ENCODE measurements at places on chromosomes 4 and X. TPM values are rescaled to one million over a fixed set of nuclear protein-coding genes. Genes with fewer than 3 reads are reported as not detected.

Gene SEPTIN6
- total RNA-seq, result 88.2 TPM

- DNase-seq, result no peak
These were observed 24.0 kb downstream of the RPA4 start for GRCh38 chrX:96907516-96908272.

DNA sequence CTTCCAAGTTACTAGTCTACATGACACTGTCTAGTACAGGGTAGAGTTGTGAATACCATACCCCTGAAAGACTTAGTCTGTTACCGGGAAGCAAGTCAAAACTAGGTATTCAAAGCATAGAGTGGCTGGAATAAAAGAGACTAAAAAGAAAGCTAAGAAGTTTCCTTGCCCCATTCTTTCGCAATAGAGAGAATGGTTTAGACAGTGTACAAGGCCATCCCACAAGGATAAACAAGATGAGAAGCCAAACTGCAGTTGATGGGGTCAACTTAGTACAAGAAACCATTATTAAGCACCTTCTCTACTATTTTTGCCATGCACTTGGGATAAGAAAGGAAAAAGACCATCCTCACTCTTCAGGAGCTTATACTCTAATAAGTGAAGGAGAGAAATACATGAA, 30.3 kb downstream of the AMMECR1 start:
- DNase-seq, result no peak

Gene ZNF732
- total RNA-seq, result not detected

- no peak for DNase-seq
These were observed at the start of gene GRIA3 for GRCh38 chrX:123184219-123184865. Gene GRIA3 (plus strand): TSS chrX:123184278. CDS start chrX:123184536, 258 bp downstream.

Gene VCX2
- not detected for total RNA-seq

Gene SMIM10L2A
- not detected for total RNA-seq

DNA sequence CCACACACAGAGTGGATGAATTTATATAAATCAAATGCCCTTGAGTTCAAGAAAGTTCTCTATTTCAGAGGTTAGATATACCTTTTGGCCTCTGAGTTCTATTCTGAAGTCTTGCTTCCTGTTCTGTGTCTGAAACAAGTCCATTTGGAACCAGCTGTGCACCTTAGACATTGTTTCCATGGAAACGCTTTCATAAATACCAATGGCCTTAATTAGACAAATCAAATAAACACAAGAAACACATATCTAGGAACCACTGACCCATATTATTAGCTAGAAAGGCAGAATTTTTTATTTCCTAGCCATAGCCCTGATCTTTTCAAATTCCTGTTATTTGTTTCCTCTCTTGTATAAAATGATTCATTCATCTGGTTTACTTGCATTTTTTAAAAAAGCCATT, 8.4 kb upstream of the C4orf54 start:
- DNase-seq, result no peak

DNA sequence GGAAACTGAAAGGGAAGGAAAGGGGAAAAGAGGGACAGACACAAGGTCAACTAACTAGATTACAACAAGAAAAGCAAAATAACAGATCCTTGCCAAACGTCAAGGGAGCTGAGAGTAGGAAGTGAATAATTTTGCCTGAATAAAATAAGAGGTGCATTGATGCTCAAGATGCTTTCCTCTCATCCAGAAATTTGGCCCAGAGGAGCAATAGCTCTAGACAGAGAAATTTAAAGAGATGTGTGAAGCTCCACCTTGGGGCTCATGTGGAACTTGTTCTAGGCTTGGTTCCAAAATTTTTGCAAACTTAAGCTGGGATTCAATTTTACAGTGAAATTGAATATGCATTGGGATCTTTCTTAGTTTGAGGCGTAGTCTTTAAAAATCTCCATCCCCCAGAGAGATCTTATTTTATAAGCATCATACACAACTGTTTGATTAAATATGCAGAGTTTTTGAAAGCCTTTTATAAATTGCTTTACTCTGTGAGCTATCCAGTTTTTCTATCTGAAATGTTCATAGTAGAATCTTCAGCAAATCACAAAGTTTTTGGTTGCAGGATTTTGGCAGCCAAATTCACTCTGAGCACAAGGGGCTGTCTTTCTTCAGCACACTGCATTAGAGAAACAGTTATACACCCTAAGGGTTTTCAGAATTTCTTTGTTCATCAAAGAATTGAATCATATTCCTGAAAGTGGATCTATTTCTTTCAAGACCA, 1159.5 kb downstream of the ADGRL3 start:
- no peak for DNase-seq

GRCh38 chrX:6024204-6024603, 204.5 kb downstream of the NLGN4X start:
- DNase-seq, result no peak

Gene SCML2
- total RNA-seq, result 1.1 TPM

DNA sequence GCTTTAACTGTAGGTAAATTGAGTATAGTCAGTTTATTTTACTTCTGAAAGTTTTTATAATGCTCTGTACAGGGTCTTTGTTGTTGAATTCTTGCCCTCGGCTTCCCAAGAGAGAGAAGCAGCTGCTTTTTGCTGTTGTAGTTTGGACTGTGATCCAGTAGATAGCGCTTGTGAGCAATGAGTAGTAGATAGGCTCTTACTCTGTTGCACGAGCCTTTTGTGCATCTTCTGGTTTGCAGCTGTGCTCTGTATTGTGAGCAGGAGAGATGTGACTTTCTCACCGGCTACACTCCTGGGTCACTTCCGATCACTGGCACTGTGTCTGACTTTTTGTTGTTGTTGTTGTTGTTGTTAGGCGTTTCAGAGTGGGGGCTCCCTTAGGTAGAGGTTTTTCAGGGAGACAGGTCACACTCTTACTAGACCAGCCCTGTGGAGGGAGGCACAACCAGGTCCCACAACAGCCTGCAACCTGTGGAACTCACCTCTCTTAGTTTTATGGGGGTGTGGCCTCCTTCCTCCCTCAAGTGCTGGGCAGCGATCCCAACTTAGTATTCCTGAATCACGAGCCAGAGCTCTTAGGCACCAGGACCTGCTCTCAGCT, 822.1 kb upstream of the GALNTL6 start:
- no peak for DNase-seq

Gene AMTN
- not detected for total RNA-seq

- no peak for DNase-seq
These were observed 55.0 kb upstream of the SCML1 start for GRCh38 chrX:17682259-17682658.

DNA sequence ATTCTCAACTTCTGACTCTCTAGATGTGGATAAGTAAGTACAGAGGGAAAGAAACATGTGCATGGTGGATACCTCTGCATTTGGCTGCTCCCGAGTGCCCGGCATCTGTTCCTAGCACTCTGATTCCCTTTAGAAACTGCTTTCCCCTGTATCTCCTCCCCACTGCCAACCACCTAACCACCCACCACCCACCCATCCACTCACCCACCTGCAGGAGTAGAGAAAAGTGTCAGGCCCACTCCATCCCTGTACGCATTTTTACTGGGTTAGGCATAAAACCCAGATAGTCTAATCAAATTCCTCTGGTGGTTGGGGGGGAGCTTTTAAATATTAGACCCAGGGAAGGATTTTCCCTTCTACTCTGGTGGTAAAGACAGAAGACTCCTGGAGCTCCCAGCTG, 63.0 kb downstream of the TMEM154 start:
- DNase-seq, result no peak

GRCh38 chr4:86446996-86447395, 87.1 kb upstream of the MAPK10 start:
- no peak for DNase-seq

Gene METAP1
- 66.1 TPM for total RNA-seq

DNA sequence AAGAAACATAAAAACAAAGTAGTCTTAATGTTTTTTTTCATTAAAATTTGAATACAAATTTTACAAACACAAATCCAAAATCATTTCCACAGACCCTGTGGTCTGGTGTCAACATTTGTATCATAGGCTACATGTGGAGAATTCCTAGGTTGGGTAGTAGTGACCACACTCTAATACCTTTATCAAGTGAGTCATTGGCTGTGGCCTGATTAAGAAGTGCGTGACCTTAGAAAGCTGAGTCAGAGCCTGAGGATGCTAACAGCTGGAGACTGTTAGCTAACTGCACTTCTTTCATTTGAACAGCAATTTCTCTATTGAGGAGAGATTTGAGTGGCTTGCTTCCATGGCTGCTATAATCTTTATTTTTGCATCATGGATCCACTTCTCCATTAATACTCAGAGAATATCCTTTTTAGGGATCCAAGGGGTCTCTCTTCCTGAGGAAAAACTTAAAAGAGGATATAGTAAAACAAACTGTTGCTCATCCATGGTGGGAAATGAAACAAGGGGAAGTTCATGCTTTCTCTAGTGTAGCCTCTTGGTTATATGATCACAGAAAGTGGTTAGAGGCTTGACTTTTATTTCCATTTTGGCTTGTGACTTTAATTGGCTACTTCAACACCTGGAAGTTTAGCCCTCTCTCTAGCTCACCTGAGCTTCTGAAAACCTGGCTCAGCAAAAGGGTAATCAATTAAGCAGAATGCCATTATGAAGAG, 335.8 kb downstream of the PABPC4L start:
- no peak for DNase-seq

Gene CHRDL1
- 19.2 TPM for total RNA-seq

DNA sequence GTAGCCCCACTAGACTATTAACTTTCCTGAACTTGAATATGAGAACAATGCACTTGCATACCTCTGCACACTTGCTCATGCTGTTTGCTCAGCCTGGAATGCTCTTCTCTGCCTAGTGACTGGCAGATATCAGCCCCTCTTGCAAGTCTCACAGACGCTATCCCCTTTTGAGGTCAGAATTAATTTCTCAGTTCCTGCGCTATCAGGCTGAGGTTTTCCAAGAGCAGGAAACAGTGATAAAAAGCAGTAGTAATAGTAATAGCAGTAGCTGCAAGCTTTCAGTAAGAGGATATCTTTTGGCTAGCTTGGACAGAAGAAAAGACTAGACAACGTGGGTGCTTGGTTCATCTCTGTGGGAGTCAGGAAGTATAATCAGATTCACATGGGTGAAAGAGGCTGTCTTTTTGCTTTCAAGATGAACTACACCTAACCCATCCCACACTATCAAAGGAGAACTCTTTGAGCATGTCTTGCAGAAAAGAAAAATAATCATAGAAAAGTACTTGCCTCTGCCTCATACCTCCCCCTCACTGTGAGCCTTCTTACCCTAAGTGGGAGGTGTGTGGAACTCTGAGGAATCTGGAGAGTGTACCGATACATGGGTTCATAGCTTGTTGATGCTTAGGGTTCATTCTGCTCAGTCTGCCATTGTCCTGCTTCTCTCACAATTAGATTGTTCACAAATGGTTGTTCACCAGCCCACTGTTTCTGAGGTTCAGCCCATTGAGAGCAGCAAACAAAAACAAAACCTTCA, 11.3 kb upstream of the DRP2 start:
- DNase-seq, result no peak

Gene OTC
- total RNA-seq, result not detected

DNA sequence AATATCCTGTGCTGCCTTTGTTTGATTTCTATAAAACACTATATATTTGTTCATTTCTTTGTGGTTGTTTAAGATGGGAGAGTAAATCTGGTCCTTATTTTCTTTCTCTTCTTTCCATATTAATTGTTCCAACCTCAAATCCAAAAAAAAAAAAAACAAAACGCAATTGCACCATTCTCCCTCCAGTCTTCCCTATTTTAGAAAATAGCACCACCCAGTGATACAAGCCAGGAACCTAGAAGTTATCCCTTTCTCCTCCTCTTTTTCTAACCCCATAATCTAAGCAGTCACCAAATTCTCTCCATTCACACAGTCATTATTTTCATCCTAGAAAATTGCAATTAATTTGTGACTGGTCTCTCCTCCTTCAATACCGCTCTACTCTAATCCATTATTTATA, 107.8 kb downstream of the GABRA3 start:
- DNase-seq, result no peak

GRCh38 chr4:56622176-56622575, 58.9 kb downstream of the HOPX start:
- no peak for DNase-seq

Gene IGFBP7
- total RNA-seq, result 120 TPM

- DNase-seq, result no peak
These were observed 74.6 kb downstream of the PABPC4L start for GRCh38 chr4:134126955-134127354.

DNA sequence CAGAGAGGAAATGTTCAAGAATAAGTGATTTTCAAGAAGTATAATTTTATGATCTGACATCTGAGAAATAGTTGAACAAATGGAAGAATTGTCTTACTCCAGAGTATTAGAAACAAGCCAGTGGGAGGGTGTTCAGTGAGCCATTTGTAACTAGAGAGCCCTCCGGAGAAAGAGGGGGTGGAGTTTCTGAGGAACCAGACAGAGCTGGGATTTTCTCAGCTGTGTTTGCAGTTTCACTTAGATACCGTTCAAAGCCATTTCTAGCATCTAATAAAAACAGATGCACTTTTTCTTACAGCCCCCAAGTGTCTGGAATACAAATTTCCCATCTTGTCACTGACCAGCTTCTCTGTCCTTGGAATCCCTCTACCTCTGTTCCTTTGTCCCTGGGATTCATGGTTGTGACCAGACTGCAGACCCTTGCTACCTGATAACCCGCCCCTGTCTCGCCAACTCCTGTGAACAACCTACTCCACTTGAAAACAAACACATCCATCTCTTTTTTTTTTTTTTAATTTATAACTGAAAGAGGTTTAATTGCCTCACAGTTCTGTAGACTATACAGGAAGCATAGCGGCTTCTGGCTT, 132.8 kb upstream of the KLF3 start:
- DNase-seq, result no peak

DNA sequence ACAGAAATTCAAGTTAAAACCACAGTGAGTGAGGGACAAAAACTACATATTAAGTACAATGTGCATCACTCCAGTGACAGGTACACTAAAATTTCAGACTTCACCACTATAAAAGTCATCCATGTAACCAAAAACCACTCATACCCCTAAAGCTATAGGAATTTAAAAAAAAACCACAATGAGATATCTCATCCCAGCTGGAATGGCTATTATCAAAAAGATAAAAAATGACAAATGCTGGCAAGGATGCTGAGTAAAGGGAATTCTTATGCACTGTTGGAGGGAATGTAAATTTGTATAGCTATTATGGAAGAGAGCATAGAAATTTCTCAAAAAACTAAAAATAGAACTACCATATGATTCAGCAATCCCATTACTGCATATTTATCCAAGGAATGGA, 171.1 kb downstream of the HHIP start:
- DNase-seq, result no peak

DNA sequence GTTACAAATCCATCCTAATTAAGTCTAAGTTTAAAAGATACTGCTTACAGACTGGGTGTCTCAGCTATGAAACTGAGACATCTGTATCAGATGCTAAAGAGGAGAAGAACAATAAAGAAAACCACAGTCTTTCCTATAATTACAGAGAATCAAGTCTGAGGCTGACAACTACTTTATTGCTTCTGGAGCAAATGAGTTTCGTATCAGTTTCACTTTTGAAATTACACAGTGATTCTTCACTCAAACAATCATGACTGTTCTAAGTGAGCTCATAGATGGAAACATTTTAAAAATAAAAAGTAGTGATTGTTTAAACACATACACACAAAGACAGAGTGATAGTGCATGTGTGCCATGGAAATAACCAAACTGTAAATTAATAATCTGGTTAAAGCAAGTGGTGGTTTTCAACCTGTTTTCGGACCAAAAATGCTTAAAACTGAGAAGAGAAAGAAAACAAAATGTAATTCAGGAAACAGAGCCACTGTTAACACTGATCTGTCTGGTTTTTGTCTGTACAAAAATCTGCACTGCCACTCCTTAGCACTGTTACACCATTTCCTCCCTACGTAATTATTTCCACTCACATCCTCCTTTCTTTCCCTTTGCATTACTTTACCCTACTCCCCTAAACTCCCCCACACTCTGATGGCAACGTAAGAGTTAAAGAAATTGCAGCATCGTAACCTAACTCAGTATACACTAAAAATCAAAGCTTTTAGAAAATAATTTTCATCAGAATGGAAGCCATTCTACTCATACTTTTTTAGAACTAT, 12.5 kb downstream of the RFC1 start:
- no peak for DNase-seq
